Mammary epithelial cell (primary cell): ENCODE measurements at places on chromosomes 12 and 14. TPM values are rescaled to one million over a fixed set of nuclear protein-coding genes. Genes with fewer than 3 reads are reported as not detected.
A peak's percentile ranks its signal among the peaks of the same experiment; 100 is the strongest.

GRCh38 chr12:109758426-109759420, 45.1 kb downstream of the FAM222A start:
- no peak for DNase-seq

DNA sequence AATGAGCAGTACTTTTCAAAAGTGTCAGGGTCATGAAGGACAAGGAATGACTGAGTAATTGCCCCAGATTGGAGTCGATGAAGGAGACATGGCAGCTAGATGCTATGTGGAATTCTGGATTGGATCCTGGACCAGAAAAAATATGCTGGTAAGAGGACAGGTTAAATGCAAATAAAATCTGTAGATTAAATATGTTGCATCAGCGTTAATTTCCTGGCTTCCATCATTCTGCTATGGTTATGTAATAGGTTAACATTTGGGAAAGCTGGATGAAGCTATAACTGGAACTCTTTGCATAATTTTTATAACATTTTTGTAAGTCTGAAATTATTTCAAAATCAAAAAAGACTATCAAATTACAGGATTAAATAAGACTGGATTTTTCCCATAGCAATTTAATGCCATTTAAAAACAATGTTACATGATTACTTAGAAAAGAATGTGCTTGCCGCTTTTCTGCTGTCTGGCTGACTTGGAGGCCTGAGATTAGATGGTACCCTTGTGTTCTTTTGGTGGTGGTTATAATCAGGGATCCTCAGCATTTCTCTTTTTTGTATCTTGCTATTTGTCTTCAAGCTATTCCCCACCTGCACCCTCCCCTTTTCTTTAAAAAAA, 65.1 kb downstream of the FBXW8 start:
- no peak for DNase-seq

GRCh38 chr14:91477388-91477787, 32.7 kb downstream of the PPP4R3A start:
- DNase-seq = no peak

DNA sequence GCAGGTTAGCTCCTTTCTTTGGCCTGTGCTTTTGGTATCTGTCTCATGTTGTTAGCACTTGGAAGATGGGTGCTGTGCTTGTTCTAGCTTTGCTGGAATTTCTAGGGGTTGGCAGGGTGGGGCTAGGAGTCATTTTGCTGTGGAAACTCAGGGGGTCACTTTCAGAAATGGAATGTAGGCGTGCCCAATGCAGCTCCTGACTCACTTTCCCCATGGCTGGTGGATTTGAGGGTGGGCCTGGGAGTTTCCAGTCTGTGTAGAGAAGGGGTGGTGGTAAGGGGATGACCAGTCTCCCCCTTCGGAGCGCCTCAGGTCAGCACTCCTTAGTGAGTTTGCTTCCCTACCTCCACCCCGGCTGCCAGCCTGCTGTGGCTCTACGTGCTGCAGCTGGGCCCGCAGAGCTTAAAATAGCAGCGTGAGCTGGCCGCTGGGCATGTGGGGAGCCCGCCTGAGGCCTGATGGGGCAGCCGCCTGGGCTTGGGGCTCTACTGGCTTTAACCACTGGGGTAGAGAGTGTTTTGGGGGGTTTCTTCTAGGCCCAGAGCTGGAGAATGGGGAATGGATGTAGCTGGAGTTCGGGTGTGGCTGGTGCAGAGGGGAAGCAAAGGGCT, 108.2 kb downstream of the TSPAN9 start:
- no peak for DNase-seq

GRCh38 chr12:51505360-51506105, 80.9 kb downstream of the SLC4A8 start:
- DNase-seq = no peak

DNA sequence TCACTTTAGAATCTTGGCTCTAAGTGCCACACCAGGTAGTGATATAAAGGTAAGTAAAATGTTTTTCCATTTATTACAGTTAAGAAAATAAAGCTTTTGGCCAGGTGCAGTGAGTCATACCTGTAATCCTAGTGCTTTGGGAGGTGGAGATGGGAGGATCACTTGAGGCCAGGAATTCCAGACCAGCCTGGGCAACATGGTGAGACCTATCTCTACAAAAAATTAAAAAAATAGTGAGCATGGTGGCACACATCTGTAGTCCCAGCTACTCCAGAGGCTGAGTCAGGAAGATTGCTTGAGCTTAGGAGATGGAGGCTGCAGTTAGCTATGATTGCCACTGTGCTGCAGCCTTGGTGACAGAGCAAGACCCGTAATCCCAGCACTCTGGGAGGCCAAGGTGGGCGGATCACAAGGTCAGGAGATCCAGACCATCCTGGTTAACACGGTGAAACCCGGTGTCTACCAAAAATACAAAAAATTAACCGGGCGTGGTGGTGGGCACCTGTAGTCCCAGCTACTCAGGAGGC, 5.0 kb downstream of the FANCM start:
- DNase-seq = peak; percentile 54

GRCh38 chr12:108596854-108597558, 878 bp downstream of the TMEM119 start:
- DNase-seq = no peak

GRCh38 chr12:38639625-38640024, 265.8 kb downstream of the CPNE8 start:
- no peak for DNase-seq

DNA sequence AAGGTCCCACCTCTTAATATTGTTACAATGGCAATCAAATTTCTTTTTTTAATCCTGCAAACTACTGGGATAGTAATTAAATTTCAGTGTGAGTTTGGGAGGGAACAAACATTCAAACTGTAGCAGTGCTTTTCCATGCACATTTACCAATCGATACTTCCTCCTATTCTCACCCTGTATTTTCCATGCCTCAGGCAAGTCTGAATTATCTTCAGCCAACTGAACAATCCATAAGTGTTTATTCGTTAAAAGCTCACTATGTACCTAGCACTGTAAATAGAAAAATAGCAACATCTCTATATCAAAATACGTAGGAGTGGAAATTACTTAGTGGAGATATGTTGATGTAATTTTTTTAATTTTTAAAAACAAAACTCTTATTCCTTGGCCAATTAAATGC, 43.5 kb downstream of the CCDC177 start:
- no peak for DNase-seq

GRCh38 chr14:100122481-100123223, 36.8 kb downstream of the DEGS2 start:
- no peak for DNase-seq

DNA sequence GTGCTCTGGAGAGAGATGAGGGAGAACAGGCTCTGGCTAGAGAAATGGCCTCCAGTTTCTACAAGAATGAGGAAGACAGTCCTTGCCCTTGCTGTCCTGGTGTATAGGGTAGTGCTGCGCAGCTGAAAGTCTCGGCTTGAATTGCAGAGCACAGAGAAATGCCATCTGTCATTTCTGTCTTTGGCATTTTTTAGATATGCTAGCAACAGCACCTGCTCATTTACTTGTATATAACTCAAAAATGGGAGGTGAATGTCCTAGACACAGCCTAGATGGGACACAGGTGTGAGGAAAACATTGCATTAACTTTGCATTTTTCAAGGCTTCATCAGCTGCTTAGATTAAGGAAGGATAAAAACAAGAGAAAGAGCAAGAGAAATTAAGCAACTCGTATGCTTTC, 35.8 kb downstream of the GPR19 start:
- no peak for DNase-seq

GRCh38 chr12:79351251-79351650, 339.5 kb downstream of the PAWR start:
- DNase-seq = no peak

DNA sequence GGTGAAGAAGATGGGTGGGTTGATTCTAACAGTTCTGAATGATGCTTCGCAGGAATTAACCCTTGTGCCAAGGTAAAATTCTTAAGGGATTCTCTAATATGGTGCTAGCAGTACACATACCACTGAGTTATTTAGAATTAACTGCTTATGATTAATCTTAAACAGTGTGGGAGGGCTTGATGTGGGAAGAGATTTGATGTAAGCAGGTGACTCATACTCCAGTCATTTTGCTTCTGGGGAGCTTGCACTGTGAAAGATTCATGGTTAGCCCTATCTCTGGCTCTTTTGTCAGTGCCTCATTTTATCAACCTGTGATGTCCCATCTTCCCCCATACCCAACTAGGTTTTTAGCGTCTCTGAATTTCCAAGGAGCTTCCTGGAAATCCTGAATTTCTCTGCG, 83.8 kb downstream of the NRXN3 start:
- DNase-seq = peak; percentile 63

- peak; percentile 71 for DNase-seq
Observed at GRCh38 chr14:98293576-98293975, 978.4 kb downstream of the BCL11B start.

GRCh38 chr14:68787092-68787992, 5.5 kb downstream of the ZFP36L1 start:
- DNase-seq = no peak

- no peak for DNase-seq
Observed at GRCh38 chr14:71947947-71948500, 15.8 kb downstream of the RGS6 start.

DNA sequence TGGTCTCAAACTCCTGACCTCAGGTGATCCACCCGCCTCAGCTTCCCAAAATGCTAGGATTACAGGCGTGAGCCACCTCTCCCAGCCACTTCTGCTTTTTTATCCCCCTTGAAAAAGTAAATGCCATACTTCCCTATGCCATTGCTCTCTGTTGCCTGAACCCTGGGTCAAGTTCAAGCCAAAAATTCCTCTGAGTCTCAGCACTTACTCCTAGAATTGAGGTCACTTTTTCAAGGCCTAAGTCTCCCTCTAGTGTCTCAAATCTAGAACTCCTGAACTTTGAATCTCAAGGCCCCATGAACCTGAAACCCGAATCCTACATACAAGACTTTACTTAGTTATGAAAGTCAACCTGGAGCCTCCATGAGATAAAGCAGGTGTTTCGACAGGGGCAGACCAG, 1.4 kb upstream of the APOBEC1 start:
- DNase-seq = peak; percentile 12

DNA sequence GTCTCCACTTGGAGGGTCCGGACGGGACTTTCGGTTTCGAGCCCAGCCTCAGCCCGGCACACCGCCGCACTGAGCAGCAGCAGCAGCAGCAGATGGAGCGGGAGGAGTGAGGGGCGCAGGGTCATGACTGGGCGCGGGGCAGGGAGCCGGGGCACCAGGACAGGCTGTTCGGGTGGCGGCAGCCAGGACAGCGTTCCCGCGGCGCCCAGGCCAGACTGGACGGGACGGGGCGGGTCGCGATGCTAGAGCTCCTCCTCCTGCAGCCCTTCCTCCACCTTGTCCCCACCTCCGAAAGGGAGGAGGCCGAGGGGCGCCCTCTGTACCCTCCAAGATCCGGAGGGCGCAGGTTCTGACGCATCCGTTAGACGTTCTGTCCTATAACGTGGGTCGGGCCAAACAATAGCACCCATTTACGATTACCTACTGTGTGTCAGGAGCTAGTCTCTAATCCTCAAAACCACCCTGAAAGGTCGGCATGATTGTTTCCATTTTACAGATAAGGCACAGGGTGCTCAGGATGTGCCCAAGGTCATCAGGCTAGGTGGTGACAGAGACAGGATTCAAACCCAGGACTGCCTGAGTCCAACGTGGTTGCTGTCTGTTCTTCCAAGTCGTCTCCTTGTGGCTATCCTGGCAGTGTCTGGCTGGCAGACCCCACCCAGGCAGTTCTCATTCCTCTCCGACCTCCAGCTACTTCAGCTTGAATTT, at the start of gene FKBP11:
Gene FKBP11, minus strand, starts transcription at position 189 of the 708 bp plus-strand sequence. Its CDS starts 64 bp downstream, at position 125.
- peak; percentile 20 for DNase-seq

GRCh38 chr14:96129128-96129736, 75.4 kb upstream of the BDKRB2 start:
- no peak for DNase-seq

DNA sequence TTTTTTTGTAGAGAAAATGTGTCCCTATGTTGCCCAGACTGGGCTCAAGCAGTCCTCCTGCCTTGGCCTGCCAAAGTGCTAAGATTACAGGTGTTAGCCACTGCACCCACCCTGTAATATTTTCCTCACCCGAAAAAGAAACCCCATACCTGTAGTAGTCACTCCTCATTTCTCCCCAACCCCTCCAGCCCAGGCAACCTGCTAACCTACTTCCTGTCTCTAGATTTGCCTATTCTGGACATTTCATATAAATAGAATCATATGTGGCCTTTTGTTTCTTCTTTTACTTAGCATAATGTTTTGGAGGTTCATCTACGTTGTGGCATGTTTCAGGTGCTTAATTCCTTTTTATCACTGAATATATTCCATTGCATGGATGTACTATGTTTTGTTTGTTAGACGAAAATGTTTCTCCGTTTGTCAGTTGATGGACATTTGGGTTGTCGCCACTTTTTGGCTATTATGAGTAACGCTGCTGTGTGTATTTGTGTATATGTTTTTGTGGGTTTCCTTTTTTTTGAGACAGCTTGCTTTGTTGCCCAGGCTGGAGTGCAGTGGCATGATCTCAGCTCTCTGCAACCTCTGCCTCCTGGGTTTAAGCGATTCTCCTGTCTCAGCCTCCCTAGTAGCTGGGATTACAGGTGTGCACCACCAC, 6.2 kb downstream of the ANKRD13A start:
- DNase-seq = no peak

DNA sequence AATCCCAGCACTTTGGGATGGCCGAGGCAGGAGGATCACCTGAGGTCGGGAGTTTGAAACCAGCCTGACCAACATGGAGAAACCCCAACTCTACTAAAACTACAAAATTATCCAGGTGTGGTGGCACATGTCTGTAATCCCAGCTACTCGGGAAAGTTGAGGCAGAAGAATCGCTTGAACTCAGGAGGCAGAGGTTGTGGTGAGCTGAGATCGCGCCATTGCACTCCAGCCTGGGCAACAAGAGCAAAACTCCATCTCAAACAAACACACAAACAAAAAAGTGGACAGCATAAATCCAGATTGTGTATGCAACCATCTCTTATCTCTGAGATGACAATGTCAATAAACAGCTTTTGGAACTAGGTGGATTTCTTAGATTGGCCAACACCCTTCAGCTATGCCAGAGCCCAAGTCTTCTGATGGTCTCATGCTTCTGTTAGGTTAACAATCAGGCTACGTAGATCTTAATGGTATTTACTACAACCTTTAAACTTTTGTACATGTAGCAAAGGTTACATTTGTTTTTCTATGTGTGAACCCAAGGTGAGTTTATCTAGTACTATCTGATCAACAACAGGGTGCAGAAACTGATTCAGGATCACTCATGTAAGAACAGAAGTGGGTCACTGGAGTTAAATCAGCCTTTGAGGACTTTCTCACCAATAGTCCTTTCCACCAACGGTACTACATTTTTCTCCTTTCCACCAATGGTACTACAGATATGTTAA, 73.7 kb downstream of the DUSP16 start:
- no peak for DNase-seq

- peak; percentile 54 for DNase-seq
Observed at GRCh38 chr12:43332977-43333640, 218.9 kb downstream of the ADAMTS20 start.

DNA sequence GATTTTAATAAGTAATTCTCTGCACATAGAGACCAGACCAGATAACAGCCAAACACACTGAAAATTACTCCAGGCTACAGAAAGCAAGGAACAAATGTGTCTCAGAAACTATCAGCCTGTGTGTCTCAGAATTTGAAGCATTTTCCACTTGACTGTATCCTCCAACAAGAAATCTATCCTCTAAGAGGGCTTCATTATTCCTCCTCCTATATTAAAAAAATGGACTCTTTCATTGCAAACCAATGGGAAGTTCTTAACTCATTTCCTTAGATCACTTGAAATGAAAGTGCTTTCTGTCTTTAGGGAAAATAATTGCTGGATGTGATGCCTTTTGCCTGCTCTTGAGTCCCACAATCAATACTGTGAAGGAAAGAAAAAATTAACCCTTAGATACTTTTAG, 2.3 kb downstream of the ST8SIA1 start:
- no peak for DNase-seq

DICER1 gene
- polyA plus RNA-seq = 17.1 TPM

SPIC gene
- polyA plus RNA-seq = not detected

FGF6 gene
- not detected for polyA plus RNA-seq

LRR1 gene
- polyA plus RNA-seq = 18.0 TPM

DPF3 gene
- polyA plus RNA-seq = 0.57 TPM

C12orf60 gene
- polyA plus RNA-seq = 1.1 TPM

CCER1 gene
- not detected for polyA plus RNA-seq

TMEM52B gene
- not detected for polyA plus RNA-seq
